ENCODE measurements at places on chromosomes 3 and 15. TPM values are rescaled to one million over a fixed set of nuclear protein-coding genes. Genes with fewer than 3 reads are reported as not detected.

The ERICH6 gene
- 0.28 TPM for total RNA-seq

The SSUH2 gene
- not detected for total RNA-seq

The TEX55 gene
- total RNA-seq: not detected

The CIP2A gene
- 52.0 TPM for total RNA-seq

The AADACL2 gene
- not detected for total RNA-seq

Data from Panc1 (cell line).